ENCODE measurements at places on chromosomes 3 and 15. TPM values are rescaled to one million over a fixed set of nuclear protein-coding genes. Genes with fewer than 3 reads are reported as not detected.

- H3K36me3 ChIP-seq = no peaks in the 10 kb centered on the region
- H3K27ac ChIP-seq = no peak overlapping the region
- no peaks in the 10 kb centered on the region for H3K4me1 ChIP-seq
- no peaks in the 10 kb centered on the region for H3K27me3 ChIP-seq
Observed at GRCh38 chr3:63230146-63230545, 48.0 kb upstream of the SYNPR start.

- DNase-seq = no peak
- H3K36me3 ChIP-seq = no peaks in the 10 kb centered on the region
- no peaks in the 10 kb centered on the region for H3K4me1 ChIP-seq
- H3K27ac ChIP-seq = no peak overlapping the region
Observed at GRCh38 chr15:101590785-101591184, 61.4 kb downstream of the TM2D3 start.

GRCh38 chr3:169863458-169863899 lies 6.3 kb downstream of the LRRC31 start:
- H3K4me3 ChIP-seq = no peak overlapping the region
- DNase-seq = peak; percentile 61
- H3K36me3 ChIP-seq = no peaks in the 10 kb centered on the region

DNA sequence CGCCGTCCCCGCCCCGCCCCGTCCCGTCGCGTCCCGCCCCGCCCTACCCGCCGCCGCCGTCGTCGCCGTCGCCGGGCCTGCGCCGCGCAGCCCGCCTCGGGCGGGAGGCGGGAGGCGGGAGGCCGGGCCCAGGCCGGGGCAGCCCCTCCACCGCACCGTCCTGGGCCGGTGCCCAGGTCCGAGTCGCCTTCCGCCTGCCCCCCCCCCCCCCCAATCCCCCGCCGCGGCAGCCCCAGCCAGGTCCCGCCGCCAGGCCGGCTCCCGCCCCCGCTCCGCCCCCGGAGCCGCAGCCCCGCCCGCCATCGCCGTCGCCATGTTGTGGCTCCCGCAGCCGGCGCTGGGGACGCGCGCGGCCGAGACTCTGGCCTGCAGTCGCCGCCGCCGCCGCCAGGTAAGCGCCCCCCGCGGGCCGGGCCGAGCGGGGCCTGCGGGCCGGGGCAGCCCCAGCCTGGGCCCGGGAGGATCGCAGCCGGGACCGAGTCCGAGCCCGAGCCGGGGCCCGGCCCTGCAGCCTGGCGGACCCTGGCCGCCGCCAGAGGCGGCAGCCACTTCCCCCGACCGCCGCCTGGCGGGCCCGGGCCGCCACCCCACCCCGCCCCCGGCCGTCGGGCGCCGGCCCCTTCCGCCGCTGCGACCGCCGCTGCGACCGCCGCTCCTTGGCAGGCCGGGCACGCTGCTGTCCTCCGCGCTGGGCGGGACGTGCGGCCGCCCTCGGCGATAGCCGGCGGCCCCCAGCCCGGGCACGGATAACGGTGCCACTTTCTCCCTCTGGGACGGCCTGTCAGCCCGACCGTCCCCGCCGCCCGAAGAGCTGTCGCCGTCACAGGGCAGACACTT lies at the start of gene ZNF592:
TSS of gene ZNF592 (plus strand) at position 319 of the 837 bp plus-strand sequence. CDS start 34,084 bp downstream, outside the sequence.
- H3K27me3 ChIP-seq = no peaks in the 10 kb centered on the region
- H3K27ac ChIP-seq = peak within 1 kb of the TSS; percentile 94
- H3K4me1 ChIP-seq = peaks cover 31% of the 10 kb centered on the region

- peaks cover 64% of the 10 kb centered on the region for H3K4me1 ChIP-seq
- DNase-seq = no peak
- peak overlapping the region; percentile 65 for H3K27ac ChIP-seq
- no peaks in the 10 kb centered on the region for H3K27me3 ChIP-seq
- H3K36me3 ChIP-seq = peaks cover 48% of the 10 kb centered on the region
- no peak overlapping the region for H3K4me3 ChIP-seq
Observed at GRCh38 chr3:133588035-133588434, 14.5 kb downstream of the CDV3 start.

GRCh38 chr3:45103753-45104714 lies 42.1 kb downstream of the CDCP1 start:
- no peaks in the 10 kb centered on the region for H3K27me3 ChIP-seq
- no peak overlapping the region for H3K4me3 ChIP-seq
- H3K27ac ChIP-seq = no peak overlapping the region
- no peak for DNase-seq
- peaks cover 6% of the 10 kb centered on the region for H3K4me1 ChIP-seq

Gene FBXW12
- total RNA-seq = not detected

- no peak overlapping the region for H3K4me3 ChIP-seq
- no peak for DNase-seq
- no peaks in the 10 kb centered on the region for H3K36me3 ChIP-seq
- H3K27me3 ChIP-seq = no peaks in the 10 kb centered on the region
- H3K27ac ChIP-seq = no peak overlapping the region
Observed at GRCh38 chr3:105731686-105732085, 137.1 kb downstream of the CBLB start.

GRCh38 chr3:123586131-123586530 lies 1.3 kb upstream of the HACD2 start:
- H3K27me3 ChIP-seq = no peaks in the 10 kb centered on the region
- no peak for DNase-seq
- H3K36me3 ChIP-seq = peaks cover 10% of the 10 kb centered on the region
- peak overlapping the region; percentile 100 for H3K27ac ChIP-seq

- H3K36me3 ChIP-seq = no peaks in the 10 kb centered on the region
- no peak overlapping the region for H3K4me3 ChIP-seq
- H3K27me3 ChIP-seq = no peaks in the 10 kb centered on the region
- DNase-seq = no peak
- H3K4me1 ChIP-seq = no peaks in the 10 kb centered on the region
Observed at GRCh38 chr3:178699810-178700209, 163.6 kb downstream of the KCNMB2 start.

- no peaks in the 10 kb centered on the region for H3K36me3 ChIP-seq
- no peak for DNase-seq
- H3K4me1 ChIP-seq = no peaks in the 10 kb centered on the region
Observed at GRCh38 chr3:180329187-180329586, 272.8 kb upstream of the TTC14 start.

Data from Panc1 (cell line).